ENCODE measurements at places on chromosomes 2 and 18.
A peak's percentile ranks its signal among the peaks of the same experiment; 100 is the strongest.

GRCh38 chr2:190482451-190482850 lies 52.1 kb downstream of the NEMP2 start:
- DNase-seq: no peak

- DNase-seq: no peak
These were observed 10.4 kb downstream of the PRKCE start for GRCh38 chr2:45661828-45662227.

- DNase-seq: no peak
These were observed 93.9 kb upstream of the CD226 start for GRCh38 chr18:70041459-70042050.

DNA sequence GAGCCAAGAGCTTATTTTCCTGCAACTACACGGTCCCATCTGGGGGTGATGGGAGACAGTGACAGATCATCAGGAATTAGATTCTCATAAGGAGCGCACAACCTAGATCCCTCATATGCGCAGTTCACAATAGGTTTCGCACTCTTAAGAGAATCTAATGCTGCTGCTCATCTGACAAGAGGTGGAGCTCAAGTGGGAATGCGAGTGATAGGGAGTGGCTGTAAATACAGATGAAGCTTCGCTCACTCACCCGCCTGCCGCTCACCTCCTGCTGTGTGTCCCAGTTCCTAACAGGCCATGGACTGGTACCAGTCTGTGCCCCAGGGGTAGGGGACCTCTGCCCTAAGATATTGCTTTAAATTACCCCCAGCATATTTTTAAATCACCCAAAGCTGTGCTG lies 10.8 kb downstream of the LRRFIP1 start:
- no peak for DNase-seq

GRCh38 chr2:119649364-119649917 lies 29.6 kb upstream of the TMEM177 start:
- DNase-seq: no peak

- no peak for DNase-seq
These were observed 5.1 kb upstream of the PTPRM start for GRCh38 chr18:7561909-7562460.

DNA sequence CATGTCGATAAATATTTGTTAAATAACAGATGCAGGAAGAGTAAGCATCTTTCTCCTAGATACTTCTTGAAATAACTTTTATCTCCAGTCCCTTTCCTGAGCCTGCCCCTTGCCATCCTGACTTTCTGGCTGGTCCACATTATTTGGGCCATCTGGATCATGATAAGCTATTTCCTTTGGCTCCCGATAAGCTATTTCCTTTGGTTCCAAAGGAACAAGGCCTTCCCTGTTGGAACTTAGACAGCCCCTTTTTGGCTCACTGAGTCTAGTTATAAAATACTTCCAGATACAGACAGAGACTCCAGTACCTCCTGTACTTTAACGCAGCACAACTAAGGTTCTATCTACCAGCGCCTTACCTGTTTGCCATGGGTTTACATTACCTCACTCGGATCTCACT lies 205.3 kb upstream of the CCDC150 start:
- no peak for DNase-seq

GRCh38 chr18:2641638-2642037 lies 13.9 kb upstream of the SMCHD1 start:
- no peak for DNase-seq

- DNase-seq: no peak
These were observed 45.4 kb upstream of the ASB18 start for GRCh38 chr2:236309669-236310029.

- DNase-seq: no peak
These were observed 51.8 kb downstream of the COA5 start for GRCh38 chr2:98556344-98557033.

DNA sequence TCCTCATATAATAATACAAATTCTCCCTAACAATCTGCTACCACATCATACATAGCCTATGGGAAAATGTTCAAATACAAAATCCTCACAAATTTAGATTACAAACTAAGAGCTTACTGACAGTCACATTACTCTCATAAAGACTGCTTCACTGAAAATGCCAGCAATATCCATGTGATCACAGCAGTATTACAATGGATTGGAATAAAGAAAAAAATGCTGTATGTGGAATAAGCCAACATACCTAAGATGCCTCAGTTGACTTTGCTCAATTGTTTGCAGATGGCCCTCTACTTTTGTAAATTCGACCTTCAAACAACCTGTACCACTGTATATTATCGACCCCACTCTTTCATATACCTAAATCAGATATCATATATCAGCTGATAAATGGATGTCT lies 88.7 kb downstream of the DYM start:
- no peak for DNase-seq

GRCh38 chr2:159484532-159484931 lies 131.8 kb downstream of the BAZ2B start:
- no peak for DNase-seq

DNA sequence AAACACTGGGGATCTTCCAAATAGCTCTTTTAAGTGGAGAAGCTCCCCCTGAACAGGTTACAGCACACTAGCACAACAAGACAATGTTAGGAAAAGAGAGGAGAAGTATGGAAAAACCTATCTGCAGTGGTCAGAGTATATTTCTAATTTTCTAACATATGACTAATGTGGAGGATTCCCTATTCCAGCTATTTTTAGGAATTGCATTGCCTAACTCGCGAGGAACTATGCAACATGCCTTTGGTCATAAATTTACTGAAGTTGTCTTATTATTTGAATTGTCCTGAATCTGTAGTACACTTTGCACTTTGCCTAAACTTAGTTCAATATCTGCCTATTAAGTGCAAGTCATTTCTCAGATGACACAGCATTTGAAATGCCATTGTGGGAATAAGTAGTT lies 381.4 kb downstream of the CCDC85A start:
- DNase-seq: no peak

GRCh38 chr2:40260437-40260836 lies 191.5 kb downstream of the SLC8A1 start:
- no peak for DNase-seq

DNA sequence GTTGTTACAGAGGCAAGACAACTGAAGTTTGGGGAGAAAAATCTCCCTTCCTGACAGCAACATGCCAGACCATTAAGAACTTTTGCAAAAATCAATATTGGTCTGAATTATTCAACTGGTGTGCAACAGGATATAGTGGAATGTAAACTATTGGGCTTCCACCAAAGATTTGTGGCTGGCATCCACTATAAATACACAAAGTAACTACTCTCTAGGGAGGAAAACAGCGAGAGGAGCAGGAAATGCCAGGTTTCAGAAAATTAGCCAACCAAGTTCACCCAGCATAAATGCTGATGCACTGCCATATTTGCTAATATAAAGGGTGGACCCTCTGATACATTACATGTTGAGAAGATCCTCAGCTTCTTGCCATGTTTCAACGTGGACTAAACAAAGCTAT lies 267.6 kb upstream of the LYPD1 start:
- DNase-seq: no peak

- peak; percentile 48 for DNase-seq
These were observed 825 bp downstream of the ITGA6 start for GRCh38 chr2:172427990-172428831.

GRCh38 chr2:96103761-96104486 lies 12.4 kb downstream of the ADRA2B start:
- no peak for DNase-seq

- DNase-seq: no peak
These were observed 12.5 kb downstream of the BOK start for GRCh38 chr2:241570961-241571581.

GRCh38 chr2:105390454-105390853 lies 8.4 kb downstream of the FHL2 start:
- no peak for DNase-seq

GRCh38 chr18:36298126-36298741 lies 721 bp downstream of the FHOD3 start:
- no peak for DNase-seq

DNA sequence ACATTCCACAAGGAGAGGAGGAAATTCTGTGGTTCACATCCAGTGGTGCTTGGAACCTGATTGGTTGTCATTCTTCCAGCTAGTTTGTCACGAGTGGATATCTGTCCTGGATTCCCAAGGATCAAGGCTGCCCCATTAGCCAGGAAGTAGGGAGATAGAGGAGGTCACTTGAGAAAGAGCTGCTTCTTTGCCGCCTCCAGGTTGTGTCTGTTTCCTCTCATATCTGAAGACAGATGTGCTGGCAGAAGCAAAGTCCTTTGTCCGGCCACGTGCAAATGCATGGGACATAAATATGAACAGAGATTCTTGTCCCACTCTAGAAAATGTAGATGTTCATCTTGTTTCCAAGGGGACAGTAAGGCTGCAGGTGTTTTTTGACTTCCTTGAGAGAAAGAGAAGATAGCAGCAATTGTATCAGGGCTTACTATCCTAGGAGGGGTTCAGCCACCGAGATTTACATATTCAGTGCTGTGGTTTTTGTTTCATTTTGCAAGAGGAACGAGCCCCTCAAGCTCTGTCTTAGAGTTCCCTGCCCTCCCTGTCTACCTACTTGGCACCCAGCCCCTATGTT lies 174.4 kb downstream of the RPIA start:
- DNase-seq: no peak

DNA sequence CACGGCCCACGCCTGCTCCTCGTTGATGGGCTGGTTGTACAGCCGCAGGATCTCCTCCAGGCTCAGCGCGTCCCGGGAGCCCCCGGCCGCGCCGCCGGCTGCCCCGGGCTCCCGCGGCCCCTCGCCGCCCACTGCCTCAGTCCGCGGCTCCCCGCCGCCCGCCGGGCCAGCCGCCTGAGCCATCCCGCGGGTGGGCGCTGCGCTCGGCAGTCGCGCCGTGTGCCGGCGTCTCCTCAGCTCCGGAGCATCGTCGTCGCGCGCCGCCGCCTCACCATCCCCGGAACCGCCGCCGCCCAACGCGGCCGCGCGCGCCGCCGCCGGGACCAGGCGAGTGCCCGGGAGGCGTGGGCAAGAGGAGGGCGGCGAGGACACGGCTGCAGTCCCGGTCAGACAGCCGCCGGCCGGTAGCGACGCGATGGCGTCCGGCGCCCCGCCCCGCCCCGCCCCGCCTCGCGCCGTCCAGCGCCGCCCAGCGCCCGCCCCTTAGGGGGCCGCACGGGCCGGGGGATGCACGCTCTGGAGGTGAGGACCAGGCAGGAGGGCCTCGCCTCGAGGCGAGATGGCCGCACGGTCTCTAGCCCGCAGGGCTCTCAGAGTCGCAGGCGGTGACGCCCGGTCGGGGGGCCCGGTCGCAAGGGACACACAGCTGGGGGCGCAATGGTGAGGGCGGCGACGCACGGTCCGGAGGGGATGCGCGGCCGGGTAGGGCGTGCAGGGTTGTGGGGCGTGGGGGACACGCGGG lies at the start of gene SPIRE1:
TSS of gene SPIRE1 (minus strand) at position 424 of the 742 bp plus-strand sequence. CDS start at position 183, 241 bp downstream.
- DNase-seq: no peak

DNA sequence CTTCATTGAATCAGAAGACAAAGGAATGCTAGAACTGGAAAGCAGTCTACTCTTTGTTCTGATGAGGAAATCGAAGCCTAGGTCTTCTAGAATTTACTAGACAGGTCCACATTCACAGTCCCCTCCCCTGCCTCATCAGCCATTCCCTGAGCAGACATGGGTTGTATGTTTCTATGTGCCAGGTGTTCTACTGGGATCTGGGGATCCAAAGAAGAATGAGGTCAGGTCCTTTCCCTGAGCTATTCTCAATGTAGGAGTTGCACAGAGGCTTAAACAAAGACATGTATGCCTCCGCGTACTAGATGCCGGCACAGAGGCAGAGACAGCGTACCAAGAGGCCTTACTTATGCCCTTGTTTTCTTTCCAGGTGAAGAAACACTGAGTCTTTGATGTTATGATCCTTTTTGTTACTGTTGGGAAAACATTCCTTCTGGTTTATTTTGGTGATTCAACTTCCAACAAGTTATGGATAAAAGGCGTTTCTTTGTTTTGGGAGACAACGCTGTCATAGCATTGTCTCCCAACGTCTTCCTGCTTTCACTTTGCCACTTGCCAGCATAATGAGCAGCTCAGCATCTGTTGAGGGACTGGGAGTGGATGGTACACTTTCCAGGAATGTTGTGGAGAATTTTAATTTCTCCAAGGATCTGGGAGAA lies 174.4 kb downstream of the ALPK2 start:
- DNase-seq: no peak

DNA sequence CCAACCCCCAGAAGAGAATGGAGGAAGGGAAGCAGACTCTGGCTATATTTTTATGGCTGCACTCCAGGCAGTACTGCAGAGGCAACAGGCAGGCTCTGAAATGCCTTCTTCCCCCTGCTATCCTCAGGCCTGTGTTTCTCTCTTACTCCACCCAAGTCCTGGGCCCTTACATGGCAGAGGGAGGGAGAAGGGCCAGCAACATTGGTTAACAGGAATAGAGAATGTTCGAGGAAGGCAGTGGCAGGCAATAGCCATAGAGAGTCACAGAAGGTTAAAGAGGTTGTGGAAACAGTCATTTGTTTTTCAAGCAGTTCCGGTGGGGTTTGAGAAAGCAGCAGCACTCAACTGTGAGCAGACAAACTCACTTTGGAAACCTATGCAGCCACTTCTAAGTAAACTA lies 15.1 kb upstream of the DARS1 start:
- DNase-seq: no peak

DNA sequence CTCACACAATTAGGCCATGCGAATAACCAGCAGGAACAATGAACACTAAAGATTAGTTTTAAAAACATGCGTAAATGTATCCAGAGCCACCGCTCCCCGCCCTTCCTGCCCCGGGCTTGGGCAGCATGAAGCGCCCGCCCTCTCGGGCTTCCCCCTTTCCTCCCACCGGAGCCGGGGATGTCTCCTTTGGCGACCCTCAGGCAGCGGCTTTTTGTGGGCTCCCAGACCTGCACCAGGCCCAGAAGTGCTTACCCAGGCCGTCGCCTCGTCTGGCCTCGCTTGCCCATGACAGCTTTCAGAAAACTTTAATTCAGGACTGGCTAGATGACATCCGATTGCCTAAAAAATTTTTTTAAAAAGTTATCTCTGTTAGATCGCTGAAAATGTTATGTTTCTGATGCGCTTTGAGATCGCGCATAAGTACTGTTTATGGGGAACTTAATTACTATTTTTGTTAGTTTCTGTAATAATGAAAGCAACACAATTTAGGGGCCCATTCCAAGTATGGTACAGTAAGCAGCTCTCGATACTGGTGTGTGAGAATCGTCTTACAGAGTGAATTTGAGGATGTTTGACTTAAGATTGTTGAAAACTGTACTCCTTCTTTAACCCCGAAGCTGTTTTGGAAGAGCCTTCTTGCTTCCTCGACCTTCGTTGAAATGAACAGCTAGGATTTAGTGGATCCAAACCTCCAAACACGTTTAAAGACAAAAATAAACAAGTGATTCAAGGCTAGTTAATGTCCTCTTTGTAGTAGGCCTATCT lies 1.1 kb downstream of the MAP3K20 start:
- no peak for DNase-seq

DNA sequence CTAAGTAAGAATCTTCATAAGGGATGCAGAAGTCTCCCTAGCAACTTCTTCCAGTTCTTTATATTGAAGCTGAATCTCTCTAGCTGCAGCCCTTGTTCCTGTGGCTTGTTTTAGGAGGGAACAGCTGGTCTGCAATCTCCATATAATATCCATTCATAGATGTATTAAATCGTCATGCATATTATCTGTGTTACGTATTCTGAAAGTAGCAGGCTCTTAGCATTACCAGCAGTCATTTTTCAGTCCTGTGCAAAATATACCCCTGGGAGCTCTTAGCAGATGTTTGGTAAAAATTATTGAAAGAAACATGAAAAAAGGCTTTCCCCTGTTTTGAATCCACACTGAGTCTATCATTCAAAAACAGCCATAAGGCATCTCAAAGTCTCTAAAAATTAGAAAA lies 385.3 kb downstream of the IRS1 start:
- DNase-seq: no peak

Measured in activated naive CD4-positive, alpha-beta T cell (primary cell).